ENCODE measurements at places on chromosomes 11 and 22. TPM values are rescaled to one million over a fixed set of nuclear protein-coding genes. Genes with fewer than 3 reads are reported as not detected.

DNA sequence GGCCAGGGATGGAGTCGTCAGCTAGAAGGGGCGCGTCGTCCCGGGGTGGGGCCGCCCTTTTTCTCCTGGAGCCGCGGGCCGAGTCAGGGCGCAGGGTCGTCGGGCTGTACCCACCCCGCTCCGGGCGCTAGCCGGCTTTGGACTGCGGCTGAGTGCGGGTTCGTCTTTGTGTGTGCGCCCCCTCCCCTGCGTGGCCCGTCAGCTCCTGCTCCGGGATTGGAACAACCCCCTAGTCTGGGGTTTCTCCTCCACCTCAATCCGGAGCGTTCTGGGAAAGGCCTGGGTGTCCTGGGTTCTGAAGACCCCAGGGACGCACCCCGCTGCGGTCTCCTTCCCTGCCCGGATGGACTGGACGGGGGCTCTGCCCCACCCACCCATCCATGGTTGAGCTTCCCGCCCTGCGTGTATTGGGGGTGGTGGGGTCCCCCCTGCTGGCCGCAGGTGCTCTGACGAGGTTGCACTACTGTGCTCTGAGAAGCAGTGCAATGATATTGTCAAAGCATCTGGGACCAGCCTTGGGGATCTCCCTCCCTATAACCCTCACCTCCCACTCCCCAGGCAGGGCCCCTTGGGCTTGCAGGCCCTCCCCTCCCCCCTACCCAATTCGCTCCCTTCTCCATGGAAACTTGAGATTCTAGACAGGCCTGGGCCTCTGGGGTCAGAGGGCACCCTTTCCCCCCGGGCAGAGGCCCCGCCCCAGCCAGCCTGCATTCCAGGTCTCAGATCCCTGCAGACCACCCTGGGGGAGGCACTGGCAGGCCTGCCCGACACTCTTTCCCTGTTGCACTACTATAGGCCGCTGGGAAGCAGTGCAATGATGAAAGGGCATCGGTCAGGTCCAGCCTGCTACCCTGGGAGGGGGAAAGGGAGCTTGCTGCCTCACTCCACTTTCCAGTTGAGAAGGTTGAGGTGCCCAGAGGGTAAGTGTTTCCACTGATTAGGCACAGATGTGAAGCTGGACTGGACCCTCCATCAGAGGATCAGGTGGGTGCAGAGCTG, 10.7 kb downstream of the SDF2L1 start:
- DNase-seq, result no peak

DNA sequence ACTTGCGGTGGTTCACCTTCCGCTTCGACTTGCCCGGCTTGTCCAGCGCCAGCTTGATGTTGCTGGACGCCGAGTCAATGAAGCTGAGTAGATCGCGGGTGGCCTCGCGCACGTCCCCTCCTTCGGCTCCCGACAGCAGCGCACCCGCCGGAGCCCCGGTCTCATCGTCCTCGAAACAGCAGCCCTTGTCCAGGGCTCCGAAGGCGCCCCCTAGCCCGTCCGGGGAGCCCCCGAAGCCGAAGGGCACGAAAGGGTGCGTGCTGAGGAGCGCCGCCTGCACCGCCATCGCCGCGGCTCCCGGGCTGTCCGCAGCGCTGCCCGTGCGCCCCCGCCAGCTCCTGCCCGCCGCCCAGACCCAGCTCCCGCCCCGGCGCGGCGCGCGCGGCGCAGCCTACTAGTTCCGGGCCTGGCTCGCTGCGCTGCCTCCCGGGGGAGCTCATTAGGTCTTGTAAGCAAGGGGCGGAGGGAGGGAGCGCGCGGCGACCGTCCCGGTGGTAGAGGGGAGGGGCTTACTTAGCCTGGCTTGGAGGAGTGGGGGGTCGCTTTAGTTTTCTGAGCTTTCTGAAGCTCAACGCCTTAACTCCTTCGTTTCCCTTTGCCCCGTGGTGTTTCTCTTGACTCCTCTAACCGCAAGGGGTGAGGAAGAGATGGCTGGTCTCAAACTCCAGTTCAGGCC, at the start of gene FAM181B:
Gene FAM181B, minus strand, starts transcription at position 421 of the 676 bp plus-strand sequence. Its CDS starts 135 bp downstream, at position 286.
- DNase-seq, result no peak

GRCh38 chr11:67322049-67322448, 18.7 kb downstream of the SSH3 start:
- DNase-seq, result no peak

DNA sequence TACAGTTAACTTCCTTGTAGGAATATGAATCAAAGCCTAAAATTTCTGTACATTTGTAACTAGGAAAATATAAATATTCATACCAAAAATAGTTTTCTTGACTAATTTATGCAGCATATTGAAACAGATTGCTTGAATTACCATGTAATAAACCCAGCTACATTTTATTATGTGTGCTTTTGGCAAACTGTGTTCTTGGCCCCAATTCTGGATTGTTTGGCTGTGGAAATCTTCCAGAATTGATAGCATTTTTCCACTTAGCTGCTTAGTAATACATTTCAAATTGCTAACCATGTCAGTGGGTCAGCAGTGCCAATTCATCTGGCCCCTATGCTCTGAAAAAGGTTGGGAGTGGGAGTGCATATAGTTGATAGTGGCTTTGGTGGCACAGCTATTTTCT, 32.3 kb downstream of the PDHX start:
- DNase-seq, result no peak

DNA sequence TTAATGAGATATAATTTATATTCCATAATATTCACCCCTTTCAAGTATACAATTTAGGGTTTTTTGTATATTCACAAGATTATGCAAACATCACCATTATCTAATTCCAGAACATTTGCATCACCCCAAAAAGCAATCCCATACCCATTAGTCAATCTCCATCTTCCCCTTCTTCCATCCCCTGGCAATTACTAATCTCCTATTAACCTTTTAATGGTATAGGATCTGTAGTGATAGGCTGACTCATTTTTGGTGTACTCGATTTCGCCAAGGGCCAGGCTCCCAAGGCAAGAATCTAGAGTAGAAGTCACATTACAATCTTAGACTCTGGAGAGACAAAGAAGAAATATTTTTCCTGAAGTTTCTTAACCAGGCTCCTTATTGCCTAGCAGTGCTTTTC, 113.4 kb downstream of the GAB2 start:
- DNase-seq, result no peak

DNA sequence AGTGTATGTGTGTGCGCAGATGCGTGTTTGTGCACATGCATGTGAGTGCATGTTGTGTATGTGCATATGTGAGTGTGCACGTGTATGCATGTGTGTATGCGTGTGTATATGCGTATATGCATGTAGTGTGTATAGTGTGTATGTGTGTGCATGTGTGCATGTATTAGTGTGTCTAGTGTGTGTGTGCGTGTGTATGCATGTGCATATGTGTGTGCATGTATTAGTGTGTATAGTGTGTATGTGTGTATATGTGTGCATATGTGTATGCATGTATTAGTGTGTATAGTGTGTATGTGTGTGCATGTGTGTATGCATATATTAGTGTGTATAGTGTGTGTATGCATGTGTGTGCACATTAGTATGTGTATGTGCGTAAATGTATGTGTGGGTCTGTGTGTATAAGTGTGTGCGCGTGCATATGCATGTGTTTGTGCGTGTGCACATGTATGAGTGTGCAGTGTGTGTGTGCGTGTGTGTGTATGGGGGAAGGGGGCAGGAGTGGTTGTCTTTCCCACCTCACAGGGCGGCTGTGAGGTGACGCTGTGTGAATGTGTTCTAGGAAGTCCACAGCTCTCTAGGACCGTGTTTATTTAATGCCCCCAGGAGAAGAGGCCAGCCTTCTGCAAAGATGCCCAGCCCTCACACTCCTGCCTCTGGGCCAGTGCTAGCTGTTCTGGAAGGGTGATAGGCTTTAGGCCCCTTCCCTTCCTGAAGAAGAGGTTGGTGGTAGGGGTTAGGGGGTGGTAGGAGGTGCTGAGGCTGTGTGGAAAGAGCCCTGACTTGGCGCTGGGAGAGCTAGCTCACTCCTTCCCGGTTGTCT, 114.6 kb downstream of the CEP164 start:
- DNase-seq, result no peak

GRCh38 chr11:125933030-125933813, 12.6 kb upstream of the VSIG10L2 start:
- no peak for DNase-seq

GRCh38 chr22:35712672-35713071, 5.0 kb upstream of the APOL5 start:
- no peak for DNase-seq

- DNase-seq, result peak; percentile 61
Observed at GRCh38 chr11:15903246-15903645, 453.1 kb downstream of the SOX6 start.

SLC22A6 gene
- not detected for total RNA-seq

DNA sequence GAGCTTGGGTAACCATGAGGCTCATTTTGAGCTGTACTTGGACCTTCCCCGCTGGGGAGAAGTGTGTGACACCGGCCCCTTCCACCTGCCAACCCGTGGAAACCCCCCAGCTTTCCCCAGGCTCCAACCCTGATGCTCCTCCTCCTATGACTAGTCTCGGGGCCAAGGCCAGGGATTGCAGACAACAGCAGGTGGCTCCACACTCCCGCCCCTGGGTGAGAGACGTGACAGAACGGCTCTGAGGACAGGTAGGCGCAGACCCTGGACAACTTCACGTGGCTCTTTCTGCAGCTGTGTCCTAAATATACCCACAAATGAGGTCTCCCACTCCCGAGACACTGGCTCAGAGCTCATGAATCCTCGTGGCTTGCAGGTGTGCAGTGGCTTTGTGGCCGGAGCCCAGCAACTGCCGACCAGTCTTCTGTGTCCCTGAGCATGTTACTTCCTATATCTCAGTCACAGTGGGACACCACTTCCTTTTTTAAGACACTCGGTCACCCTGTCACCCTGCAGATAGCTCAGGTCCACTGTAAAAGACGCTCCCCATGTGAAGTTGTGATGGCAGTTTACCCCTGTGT, 55.2 kb downstream of the NECTIN1 start:
- DNase-seq, result no peak

DNA sequence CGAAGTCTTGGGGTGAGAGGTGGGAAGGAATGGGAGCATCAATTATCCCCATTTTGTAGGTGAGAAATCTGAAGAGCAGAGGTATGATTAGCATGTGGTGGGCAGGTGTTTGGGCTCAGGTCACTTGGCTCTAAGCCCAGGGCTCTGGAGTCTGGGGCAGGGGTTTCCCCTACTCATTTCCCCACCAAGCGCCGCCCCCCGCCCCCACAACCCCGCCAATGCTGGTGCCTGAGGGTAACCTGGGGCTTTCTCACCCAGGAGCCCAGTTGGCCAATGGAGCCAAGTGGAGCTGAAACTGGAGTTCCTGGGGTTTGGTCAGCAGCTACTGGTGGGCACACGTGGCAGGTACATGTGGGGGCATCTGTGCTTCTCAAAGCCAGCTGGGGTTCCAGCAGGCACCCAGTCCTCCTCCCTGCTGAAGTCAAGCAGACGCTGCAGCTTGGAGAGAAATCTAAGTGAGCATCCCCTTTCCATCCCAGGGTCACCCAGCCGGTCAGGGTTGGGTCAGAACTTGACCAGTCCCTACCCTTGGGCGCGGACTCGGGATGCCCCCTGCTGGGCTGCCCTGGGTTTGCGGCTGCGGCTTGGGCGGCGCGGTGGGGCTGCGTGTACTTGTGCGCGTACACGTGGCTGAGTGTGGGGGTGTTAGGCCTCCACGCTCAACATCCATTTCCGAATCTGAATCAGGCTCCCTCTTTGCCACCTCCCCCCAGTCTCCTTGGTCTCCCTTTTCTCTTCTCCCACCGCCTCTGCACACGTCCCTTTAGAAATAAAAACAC, 1.7 kb upstream of the CHRM1 start:
- no peak for DNase-seq

CASP5 gene
- total RNA-seq, result not detected

DNA sequence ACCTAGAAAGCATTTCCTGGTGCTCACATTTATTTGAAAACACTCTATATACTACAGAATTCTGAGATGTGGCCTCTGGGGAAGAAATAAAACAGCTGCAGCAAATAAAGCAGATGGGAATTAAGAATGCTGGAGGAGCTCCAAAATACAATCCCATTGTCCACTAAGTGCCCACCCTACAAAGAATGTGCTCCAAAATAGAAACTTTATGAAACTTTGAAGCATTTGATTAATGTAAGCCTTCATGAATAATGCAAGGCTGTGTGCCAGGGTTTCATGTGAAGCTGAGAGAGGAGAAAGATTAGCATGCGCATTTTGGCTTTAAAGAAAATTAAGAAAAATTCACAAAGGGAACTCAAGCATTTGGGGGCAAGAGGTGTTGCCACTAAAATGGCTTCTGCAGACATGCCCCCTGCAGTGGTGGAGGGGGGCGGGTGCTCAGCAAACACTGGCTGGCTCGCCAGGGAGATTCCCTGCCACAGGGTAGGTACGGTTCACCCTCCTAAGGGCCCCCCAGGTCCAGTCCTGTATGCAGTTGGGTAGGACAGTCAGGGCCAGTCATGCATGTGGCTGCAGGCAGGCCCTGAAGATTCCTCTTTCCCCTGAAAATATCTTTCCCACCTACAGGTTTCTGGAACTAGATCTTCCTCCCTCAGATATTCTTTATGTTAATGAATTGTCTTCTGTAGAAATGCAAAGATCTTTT, 46.6 kb upstream of the RCN1 start:
- DNase-seq, result no peak

DNA sequence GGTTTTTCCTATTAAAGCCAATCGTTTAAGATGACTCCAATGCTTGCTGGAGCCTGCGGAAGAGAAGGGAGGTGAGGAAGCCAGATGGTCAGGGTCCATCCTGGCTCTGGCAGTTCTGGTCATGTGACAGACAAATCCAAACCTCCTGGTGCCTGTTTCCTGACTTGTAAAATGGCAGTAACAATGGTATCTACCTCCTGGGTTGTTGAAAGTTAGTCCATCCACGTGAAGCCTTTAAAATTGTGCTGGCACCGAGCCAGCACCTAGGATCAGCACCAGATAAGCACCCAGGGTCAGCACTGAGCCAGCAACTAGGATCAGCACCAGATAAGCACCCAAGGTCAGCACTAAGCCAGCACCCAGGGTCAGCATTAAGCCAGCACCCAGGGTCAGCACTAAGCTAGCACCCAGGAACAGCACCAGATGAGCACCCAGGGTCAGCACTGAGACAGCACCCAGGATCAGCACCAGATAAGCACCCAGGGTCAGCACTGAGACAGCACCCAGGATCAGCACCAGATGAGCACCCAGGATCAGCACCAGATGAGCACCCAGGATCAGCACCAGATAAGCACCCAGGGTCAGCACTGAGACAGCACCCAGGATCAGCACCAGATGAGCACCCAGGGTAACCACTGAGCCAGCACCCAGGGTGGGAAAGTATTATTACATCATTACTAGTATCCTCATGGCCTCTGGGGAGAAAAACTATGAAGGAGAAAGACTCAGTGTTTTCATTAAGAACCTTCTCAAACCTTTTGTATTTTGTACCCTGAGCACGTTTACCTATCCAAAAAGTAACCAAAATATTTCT, 17.2 kb downstream of the KIAA0930 start:
- DNase-seq, result no peak

- DNase-seq, result no peak
Observed at GRCh38 chr11:88117281-88117858, 57.9 kb downstream of the RAB38 start.

MS4A14 gene
- not detected for total RNA-seq

- peak; percentile 6 for DNase-seq
Observed at GRCh38 chr11:134332189-134332631, 422 bp downstream of the GLB1L2 start.

- no peak for DNase-seq
Observed at GRCh38 chr11:134756811-134757540, 344.9 kb upstream of the B3GAT1 start.

Data from MCF 10A (cell line).